ENCODE measurements at places on chromosomes 3 and 15.

- no peak for DNase-seq
These were observed 14.3 kb upstream of the MASP1 start for GRCh38 chr3:187305881-187306280.

GRCh38 chr3:65796676-65797075, 242.0 kb downstream of the MAGI1 start:
- DNase-seq: no peak

DNA sequence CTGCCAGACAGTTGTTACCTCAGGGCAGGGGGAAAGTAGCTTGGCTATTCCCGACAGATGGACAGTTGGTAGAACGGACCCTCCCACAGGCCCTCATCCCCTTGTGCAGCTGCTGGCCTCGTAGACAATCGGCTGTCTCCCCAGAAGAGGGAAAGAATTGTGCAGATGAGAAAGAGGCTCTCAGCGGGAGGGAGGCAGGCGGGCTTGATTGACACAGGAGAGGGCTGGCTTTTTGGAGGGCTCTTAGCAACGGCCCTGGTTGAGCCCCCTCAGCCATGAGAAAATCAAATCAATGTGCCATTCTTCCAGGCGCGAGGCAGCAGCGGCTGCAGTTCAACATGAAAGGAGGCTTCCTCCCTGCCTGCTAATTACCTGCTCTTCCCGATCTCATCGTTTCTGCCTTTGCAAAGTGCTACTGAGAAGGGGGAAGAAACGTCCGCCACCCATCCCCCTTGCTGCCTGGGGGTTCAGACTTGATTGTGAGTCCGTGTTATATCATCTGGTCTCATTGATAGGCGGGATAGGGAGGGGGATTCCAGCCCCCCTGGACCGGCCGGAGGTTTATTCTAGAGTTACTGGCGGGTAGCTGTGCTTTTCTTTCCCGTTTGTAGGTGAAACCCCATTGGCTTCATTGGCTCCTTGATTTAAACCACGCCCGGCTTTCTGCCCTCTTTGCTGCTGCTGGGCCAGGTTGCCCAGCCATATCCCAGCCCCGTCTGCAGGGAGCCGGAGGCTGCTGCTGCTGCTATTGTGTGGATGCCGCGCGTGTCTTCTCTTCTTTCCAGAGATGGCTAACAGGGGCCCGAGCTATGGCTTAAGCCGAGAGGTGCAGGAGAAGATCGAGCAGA, at the start of gene TAGLN3:
TAGLN3 (plus strand) TSS at position 287 of the 848 bp plus-strand sequence; CDS start at position 788, 501 bp downstream.
- DNase-seq: peak; percentile 73

- no peak for DNase-seq
These were observed 96.0 kb downstream of the SUCLG2 start for GRCh38 chr3:67558426-67558825.

GRCh38 chr3:46289966-46290365, 47.7 kb downstream of the CCR3 start:
- DNase-seq: no peak

- peak; percentile 24 for DNase-seq
These were observed 461.1 kb upstream of the TBL1XR1 start for GRCh38 chr3:177658354-177658753.

DNA sequence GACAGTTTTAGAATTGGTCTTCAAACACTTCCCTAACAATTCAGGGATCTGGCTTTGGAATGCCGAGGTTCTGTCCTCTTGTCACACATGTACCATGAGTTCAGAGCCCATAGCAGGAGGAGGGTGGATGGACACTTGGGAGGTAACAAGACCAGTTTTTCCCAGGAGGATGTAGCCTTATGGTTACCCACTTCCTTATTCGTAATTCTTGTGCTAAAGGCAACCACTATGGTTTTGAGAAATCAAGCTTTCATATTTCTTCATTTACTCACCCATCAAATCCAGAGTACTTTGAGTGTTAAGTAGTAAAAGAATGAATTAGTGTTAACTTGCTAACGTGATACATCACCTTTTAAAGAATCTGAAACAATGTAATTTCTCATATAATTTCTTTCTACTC, 479.6 kb upstream of the ALCAM start:
- no peak for DNase-seq

DNA sequence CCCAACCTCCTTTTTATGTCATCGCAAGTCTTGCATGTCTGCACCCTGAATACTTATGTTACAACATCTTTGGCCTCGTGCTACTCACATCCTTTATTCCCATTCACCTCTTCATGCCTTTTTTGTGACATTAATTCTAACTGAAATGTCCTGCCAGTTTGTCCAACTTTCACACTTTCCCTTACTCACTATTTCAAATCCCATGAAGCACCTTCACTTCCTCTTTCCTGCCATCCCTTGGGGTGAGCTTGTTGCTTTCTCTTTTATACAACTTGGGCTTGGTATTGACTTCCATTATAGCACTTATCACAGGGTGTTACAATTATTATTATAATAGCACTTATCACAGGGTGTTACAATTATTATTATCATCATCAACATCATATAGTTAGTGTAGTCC, 496.3 kb downstream of the NLGN1 start:
- no peak for DNase-seq

DNA sequence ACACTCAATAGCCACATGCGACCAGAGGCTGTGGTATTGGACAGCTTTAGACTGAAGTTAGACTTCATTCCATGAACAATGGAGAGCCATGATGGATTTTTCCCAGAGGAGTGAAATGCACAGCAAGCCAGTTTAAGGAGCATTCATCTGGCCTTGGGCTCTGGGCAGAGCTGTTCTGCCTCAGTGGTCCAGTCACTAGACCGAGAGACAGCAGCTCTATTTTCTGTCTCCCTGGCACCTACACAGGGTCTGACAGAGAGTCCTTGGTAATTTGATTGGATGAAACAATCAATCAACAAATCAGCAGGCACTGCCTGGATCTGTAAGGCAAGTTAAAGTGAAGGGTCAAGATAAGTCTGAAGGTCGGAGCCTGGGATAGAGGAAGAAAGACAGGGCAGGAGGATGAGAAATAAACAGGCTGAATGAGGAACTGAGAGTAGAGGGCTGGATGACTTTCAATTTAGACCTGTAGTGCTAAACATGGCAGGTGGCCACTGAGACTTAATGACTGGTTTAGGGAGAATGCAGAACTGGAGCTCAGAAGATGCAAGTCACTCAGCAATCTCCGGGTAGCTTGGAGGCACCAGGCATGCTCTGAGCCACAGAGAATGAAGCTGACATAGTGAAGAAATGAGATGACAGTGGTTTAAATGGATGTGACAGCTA, 98.5 kb upstream of the SLC25A36 start:
- DNase-seq: no peak

DNA sequence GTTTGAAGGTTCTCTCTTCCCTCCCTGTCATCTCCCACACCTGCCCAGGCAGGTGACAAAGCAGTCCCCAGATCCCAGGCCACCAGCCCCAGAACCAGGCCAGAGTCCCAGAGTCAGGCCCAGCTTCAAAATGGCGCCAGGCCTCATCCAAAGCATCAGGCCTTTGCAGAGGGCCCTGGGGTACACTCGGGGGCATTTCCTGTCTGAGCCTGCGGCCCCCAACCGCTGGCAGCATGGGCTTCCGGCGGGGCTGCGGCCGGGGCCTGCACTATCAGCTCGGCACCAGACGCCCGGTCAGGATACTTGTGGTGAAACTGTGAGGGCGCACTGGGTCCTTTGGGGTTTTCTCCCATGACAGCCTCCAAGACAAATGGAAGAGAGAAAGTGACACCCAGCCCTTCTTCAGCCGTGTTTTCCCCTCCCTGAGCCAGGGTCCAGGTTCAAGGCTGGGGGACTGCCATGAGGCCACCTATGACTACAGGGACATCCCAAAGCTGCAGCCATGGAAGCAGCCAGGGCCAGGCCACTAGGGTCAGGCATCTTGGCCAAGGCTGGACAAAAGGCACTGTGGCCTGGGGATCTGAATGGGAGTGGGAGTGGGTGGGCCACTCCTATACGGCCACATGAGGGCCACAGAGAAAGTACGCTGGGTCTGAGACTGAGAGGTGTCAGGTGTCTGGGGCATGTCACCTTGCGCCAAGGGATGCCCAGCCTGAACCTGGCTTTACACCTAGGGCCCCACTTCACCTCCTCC, 33.9 kb downstream of the RPN1 start:
- no peak for DNase-seq

- peak; percentile 4 for DNase-seq
These were observed 43.9 kb downstream of the PTPN23 start for GRCh38 chr3:47424434-47425382.
